ENCODE measurements at places on chromosomes 4 and X.

GRCh38 chr4:168741281-168742173 is 244.7 kb downstream of the PALLD start:
- DNase-seq = no peak

- DNase-seq = no peak
These were observed 12.4 kb upstream of the PACRGL start for GRCh38 chr4:20687864-20688263.

- no peak for DNase-seq
These were observed 18.0 kb downstream of the AIFM1 start for GRCh38 chrX:130147631-130148030.

DNA sequence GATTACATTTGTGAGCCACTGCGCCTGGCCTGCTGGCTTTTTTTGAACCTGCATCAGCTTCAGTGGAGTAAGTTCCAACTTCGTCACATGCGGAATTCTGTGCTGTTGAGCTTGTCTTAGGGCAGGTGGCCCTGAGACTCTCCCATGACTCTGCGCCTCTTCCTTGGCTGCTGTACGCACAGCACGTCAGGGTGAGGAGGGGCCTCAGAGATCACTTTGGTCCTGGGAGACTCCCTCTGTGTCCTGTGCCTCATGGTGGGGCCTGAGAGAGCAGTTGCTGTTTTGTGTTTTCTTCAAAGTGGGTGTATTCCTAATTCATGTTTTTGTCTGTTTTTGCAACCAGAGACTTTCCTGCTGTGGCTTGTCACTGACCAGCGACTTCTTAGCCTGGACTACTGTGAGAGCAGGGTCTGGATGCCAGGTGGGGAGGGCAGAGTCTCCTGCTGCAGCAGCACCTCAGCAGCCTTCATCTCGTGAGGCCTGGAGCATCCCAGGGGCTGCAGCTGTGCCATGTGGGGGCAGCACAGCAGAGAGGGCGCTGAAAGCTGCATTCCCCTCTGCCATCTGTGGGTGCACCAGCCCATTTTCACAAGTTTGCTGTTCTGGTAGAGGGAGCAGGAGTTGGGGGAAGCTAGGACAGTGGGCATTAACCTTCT is 107.8 kb downstream of the TNIP2 start:
- DNase-seq = no peak

DNA sequence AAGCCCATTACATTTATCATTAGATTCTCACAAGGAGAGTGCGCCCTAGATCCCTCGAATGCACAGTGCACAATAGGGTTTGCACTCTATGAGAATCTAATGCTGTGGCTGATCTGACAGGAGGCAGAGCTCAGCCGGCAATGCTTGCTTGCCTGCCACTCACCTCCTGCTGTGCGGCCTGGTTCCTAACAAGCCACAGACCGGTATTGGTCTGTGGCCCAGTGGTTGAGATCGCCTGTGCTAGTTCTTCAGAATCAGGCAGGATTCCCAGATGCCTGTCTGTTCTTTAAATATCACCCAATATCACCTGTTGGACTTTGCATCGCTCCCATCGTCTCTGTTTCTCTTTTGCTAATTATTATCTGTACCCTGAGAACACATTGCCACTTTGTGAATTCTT is 14.0 kb downstream of the DSPP start:
- DNase-seq = no peak

GRCh38 chrX:12978205-12979025 is 3.5 kb downstream of the TMSB4X start:
- no peak for DNase-seq

- no peak for DNase-seq
These were observed 31.5 kb downstream of the PRPS1 start for GRCh38 chrX:107659768-107660167.

All from stimulated activated CD8-positive, alpha-beta memory T cell treated with anti-CD3 and anti-CD28 coated beads, Interleukin-15, amount 100 ng/mL, for 1 hour (primary cell).